ENCODE measurements at places on chromosomes 13 and 19.

- DNase-seq: no peak
Measured at GRCh38 chr13:29936051-29936813, 85.8 kb upstream of the UBL3 start.

DNA sequence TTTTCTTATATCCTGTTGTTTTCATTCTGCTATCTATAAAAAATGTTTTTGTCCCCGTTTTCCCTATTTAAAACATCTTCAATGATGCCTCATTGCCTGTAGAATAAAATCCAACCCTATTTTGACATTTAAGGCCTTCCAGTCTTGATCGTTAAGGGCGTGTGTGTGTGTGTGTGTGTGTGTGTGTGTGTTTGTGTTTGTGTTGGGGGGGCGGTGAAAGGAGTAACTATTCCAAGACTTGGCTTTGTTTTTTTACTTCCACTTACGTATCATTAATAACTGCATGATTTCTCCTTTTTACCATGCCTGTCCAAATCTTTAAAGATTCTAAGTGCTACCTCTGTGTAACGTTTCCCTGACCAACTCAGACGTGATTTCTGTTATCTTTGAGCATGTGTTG lies 784 bp downstream of the PIBF1 start:
- DNase-seq: peak; percentile 39

DNA sequence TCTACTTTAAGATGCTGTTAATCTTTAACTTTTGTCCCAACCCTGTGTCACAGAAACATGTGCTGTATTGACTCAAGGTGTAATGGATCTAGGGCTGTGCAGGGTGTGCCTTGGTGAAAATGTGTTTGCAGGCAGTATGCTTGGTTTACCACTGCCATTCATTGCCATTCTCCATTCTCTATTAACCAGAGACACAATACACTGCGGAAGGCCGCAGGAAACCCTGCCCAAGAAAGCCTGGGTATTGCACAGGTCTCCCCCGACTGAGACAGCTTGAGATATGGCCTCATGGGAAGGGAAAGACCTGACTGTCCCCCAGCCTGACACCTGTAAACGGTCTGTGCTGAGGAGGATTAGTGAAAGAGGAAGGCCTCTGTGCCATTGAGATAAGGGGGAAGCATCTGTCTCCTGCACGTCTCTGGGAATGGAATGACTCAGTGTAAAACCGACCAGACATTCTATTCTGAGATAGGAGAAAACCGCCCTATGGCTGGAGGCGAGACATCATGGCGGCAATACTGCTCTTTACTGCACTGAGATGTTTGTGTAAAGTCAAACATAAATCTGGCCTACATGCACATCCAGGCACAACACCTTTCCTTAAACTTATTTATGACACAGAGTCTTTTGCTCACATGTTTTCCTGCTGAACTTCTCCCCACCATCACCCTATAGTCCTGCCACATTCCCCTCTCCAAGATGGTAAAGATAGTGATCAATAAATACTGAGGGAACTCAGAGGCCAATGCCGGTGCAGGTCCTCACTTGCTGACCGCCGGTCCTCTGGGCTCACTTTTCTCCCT lies 13.1 kb upstream of the ZNF888 start:
- DNase-seq: peak; percentile 98

GRCh38 chr19:18788529-18789421 lies 2.3 kb downstream of the COMP start:
- no peak for DNase-seq

All from erythroblast (primary cell).